ENCODE measurements at places on chromosomes 7 and 10.
A peak's percentile ranks its signal among the peaks of the same experiment; 100 is the strongest.

GRCh38 chr7:106346678-106347217, 62.0 kb upstream of the NAMPT start:
- DNase-seq, result no peak
- peak overlapping the region; percentile 42 for H3K27ac ChIP-seq
- H3K4me3 ChIP-seq, result no peak overlapping the region
- H3K27me3 ChIP-seq, result no peaks in the 10 kb centered on the region

GRCh38 chr10:130787243-130787642, 524.3 kb downstream of the TCERG1L start:
- no peaks in the 10 kb centered on the region for H3K27me3 ChIP-seq
- H3K4me3 ChIP-seq, result no peak overlapping the region
- no peak overlapping the region for H3K27ac ChIP-seq
- DNase-seq, result no peak

DNA sequence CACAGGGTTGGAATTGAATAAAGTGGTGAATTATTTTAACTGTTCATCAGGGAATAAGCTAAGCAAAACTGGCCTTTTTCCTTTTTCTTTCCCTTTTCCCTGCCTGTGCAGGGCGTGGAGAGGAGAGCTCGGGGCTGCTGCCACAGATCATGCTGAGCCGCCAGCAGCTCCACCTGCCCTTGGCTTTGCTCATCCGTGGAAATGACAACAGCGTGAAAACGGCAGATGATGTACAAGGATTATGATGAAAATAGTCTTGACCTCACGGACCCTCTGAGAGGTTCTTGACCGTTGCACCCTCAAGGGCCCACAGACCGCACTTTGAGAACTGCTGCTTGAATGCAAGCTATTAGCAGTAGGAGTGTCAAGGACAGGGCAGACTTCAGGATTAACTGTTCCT, 10.6 kb downstream of the PPP2R2D start:
- no peak overlapping the region for H3K4me3 ChIP-seq
- DNase-seq, result no peak
- H3K4me1 ChIP-seq, result peaks cover 30% of the 10 kb centered on the region
- H3K36me3 ChIP-seq, result peaks cover 54% of the 10 kb centered on the region

- no peaks in the 10 kb centered on the region for H3K27me3 ChIP-seq
- DNase-seq, result no peak
- H3K4me3 ChIP-seq, result no peak overlapping the region
- H3K27ac ChIP-seq, result no peak overlapping the region
- no peaks in the 10 kb centered on the region for H3K36me3 ChIP-seq
Observed at GRCh38 chr10:106942035-106942662, 222.4 kb downstream of the SORCS1 start.

DNA sequence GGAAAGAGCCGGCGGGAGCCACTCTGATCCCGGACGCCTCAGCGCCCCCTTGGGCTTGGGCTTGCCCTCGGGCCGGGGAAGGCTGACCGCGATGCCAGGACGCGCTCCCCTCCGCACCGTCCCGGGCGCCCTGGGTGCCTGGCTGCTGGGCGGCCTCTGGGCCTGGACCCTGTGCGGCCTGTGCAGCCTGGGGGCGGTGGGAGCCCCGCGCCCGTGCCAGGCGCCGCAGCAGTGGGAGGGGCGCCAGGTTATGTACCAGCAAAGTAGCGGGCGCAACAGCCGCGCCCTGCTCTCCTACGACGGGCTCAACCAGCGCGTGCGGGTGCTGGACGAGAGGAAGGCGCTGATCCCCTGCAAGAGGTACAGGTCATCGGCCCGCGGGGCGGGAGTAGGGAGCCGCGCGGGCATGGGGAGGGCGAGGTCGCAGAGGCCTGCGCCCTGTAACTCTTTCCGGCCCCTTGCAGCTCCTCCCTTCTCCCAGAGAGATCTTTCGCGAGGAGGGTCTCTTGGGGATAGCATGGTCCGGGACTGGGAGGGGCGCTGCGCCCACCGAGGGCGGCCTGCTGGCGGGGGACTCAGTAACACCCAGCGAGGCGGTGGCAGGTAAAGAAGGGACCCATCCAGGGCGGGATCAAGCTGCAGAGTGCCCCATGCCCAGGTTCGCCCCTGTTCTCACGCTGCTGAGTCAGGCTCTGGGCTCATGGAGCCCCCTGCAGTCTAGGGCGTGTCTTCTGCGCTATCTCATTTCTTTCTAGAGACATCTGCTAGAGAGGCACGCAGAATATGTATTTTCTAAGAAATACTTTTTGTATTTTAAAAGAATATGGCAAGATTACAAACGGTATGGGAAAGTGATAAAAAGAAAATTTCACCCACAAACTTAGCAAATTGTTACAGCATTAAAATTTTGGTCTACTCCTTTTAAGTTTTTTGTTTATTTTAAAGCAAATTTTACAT, 687 bp downstream of the EPDR1 start:
- H3K27me3 ChIP-seq, result peaks cover 32% of the 10 kb centered on the region
- no peak for DNase-seq
- H3K36me3 ChIP-seq, result no peaks in the 10 kb centered on the region
- no peaks in the 10 kb centered on the region for H3K4me1 ChIP-seq
- H3K27ac ChIP-seq, result no peak overlapping the region
- peak overlapping the region; percentile 33 for H3K4me3 ChIP-seq

- H3K27ac ChIP-seq, result no peak overlapping the region
- no peak for DNase-seq
- H3K36me3 ChIP-seq, result no peaks in the 10 kb centered on the region
- H3K4me3 ChIP-seq, result no peak overlapping the region
- no peaks in the 10 kb centered on the region for H3K27me3 ChIP-seq
Observed at GRCh38 chr7:51304729-51305128, 11.9 kb downstream of the COBL start.

DNA sequence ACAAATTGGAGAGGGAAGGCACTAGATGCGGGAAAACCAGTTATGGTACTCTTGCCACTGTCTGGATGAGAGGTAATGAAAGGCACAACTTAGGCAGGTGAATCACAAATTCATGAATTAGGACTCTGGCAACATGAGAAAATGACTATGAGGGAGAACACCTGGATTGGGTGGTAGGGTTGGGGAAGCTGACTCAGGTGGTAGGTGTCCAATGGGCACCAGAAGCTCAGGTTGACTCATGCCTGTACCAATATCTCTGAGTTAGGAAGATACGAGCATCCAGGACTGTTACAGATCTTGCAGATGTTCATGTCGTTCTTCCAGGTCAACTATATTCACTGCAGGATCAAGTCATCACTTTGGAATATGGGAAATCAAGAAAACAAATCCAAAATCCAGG, 56.7 kb downstream of the NPY start:
- H3K4me3 ChIP-seq, result no peak overlapping the region
- no peak for DNase-seq
- no peaks in the 10 kb centered on the region for H3K36me3 ChIP-seq
- H3K27me3 ChIP-seq, result no peaks in the 10 kb centered on the region

GRCh38 chr10:6928586-6928985, 348.5 kb upstream of the PRKCQ start:
- H3K36me3 ChIP-seq, result no peaks in the 10 kb centered on the region
- peaks cover 28% of the 10 kb centered on the region for H3K4me1 ChIP-seq
- H3K27me3 ChIP-seq, result no peaks in the 10 kb centered on the region
- DNase-seq, result no peak

DNA sequence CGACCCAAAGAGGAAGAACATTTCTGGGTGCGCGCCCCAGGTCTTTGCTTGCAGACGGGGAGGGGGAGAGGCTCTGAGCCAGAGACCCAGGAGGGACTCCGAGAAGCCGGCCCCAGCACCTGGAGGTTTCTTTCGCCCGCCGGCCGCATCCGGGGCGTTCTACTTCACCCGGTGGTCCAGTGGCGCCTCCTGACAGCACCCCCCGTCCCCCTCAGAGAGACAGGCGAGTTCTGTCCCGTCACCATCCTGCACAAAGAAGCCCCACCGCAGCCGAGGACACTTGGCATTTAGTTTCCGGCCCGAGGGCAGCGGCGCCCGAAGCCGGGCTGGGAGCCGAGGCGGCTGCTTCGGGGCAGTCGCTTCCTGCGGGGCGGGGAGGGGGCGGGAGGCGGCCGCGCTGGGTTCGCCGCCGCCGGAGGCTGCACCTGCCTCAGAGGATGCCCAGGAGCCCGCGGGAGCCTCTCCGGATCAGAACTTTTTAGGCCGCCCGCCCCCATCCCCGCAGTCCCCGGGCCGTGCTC, at the start of gene TMEM178B:
TSS of gene TMEM178B (plus strand) at position 424 of the 521 bp plus-strand sequence.
- DNase-seq, result no peak
- H3K36me3 ChIP-seq, result no peaks in the 10 kb centered on the region
- H3K4me3 ChIP-seq, result peak within 1 kb of the TSS; percentile 30
- H3K27ac ChIP-seq, result no peak within 1 kb of the TSS

- H3K27ac ChIP-seq, result no peak overlapping the region
- no peak overlapping the region for H3K4me3 ChIP-seq
- no peaks in the 10 kb centered on the region for H3K27me3 ChIP-seq
- no peak for DNase-seq
- no peaks in the 10 kb centered on the region for H3K4me1 ChIP-seq
Observed at GRCh38 chr10:131679926-131680325, 220.9 kb upstream of the PPP2R2D start.

- DNase-seq, result no peak
- no peak overlapping the region for H3K4me3 ChIP-seq
- no peaks in the 10 kb centered on the region for H3K36me3 ChIP-seq
- peak overlapping the region; percentile 63 for H3K27ac ChIP-seq
- peaks cover 7% of the 10 kb centered on the region for H3K4me1 ChIP-seq
- H3K27me3 ChIP-seq, result no peaks in the 10 kb centered on the region
Observed at GRCh38 chr10:92965314-92965713, 95.3 kb upstream of the CYP26C1 start.

- no peak overlapping the region for H3K4me3 ChIP-seq
- H3K4me1 ChIP-seq, result no peaks in the 10 kb centered on the region
- no peak for DNase-seq
- peaks cover 5% of the 10 kb centered on the region for H3K27me3 ChIP-seq
Observed at GRCh38 chr10:65340340-65340739, 1585.5 kb upstream of the LRRTM3 start.
